ENCODE measurements at places on chromosomes 12 and 14. TPM values are rescaled to one million over a fixed set of nuclear protein-coding genes. Genes with fewer than 3 reads are reported as not detected.

DNA sequence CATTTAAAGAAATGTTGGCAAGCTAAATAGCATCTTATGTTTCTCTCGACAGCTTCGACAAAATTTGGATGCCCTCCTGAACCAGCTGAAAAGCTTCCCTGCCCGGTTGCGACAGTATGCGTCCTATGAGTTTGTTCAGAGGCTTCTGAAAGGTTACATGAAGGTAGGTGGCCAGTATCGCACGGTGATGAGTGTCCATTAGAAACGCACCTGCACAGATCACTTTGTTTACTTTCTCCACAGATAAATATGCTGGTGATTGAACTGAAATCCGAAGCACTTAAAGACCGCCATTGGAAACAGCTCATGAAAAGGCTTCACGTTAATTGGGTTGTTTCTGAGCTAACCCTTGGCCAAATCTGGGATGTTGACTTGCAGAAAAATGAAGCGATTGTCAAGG is 36.5 kb downstream of the DYNC1H1 start:
- H3K4me1 ChIP-seq: no peaks in the 10 kb centered on the region
- no peak overlapping the region for H3K27ac ChIP-seq
- no peaks in the 10 kb centered on the region for H3K27me3 ChIP-seq
- no peak overlapping the region for H3K4me3 ChIP-seq
- peaks cover 3% of the 10 kb centered on the region for H3K36me3 ChIP-seq

A2M gene
- 274 TPM for total RNA-seq

CCND2 gene
- 57.5 TPM for total RNA-seq

DNA sequence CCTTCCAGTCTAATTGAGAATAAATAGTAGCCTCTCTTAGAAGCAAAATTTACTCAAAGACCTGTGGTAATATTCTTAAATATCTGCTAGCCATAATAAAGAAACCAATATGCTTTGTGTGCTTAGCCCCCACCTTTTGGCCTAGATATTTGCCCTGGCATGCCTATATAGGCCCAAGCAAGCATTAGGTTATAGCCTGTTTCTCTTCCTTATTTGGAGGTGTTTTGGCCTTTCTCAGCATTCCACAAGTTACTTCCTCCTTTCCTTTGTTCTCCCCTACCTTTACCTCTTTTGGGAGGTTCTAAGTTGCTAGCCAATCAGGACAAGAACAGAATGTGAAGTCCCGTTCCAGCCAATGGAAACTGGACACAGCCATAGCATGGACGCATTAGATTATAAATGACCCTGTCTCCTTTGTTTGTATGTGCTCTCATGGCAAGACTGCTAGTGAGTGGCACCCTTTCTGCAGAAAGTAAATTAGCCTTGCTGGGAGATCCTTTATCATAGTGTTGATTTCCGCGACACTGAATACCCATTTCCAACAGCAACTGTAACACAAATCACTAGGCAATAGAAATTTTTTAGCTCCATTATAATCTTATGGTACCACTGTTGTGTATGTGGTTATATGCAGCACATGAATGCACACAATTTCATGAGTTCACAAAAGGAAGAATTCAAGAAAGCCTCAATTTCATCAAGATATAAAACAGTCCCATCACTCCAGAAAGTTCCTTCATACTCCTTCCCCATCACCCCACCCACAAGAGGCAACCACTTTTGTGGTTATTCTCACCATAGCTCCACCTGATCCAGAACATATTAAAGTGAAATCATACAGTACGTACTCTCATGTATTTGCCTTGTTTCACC is 37.6 kb downstream of the CEP83 start:
- no peaks in the 10 kb centered on the region for H3K4me1 ChIP-seq
- H3K27me3 ChIP-seq: no peaks in the 10 kb centered on the region
- no peak overlapping the region for H3K27ac ChIP-seq
- no peak overlapping the region for H3K4me3 ChIP-seq
- DNase-seq: no peak

LETMD1 gene
- 64.3 TPM for total RNA-seq

GRCh38 chr12:131596115-131596514 is 114.8 kb upstream of the SFSWAP start:
- DNase-seq: no peak
- H3K4me1 ChIP-seq: no peaks in the 10 kb centered on the region
- no peak overlapping the region for H3K4me3 ChIP-seq
- no peaks in the 10 kb centered on the region for H3K27me3 ChIP-seq

- no peak for DNase-seq
- H3K27me3 ChIP-seq: no peaks in the 10 kb centered on the region
- no peak overlapping the region for H3K27ac ChIP-seq
- peaks cover 35% of the 10 kb centered on the region for H3K4me1 ChIP-seq
Measured at GRCh38 chr12:29611906-29612305, 114.4 kb upstream of the OVCH1 start.

GRCh38 chr12:39606712-39607423 is 12.7 kb downstream of the ABCD2 start:
- peaks cover 4% of the 10 kb centered on the region for H3K4me1 ChIP-seq
- H3K27ac ChIP-seq: no peak overlapping the region
- H3K4me3 ChIP-seq: no peak overlapping the region
- no peak for DNase-seq
- H3K36me3 ChIP-seq: no peaks in the 10 kb centered on the region
- H3K27me3 ChIP-seq: no peaks in the 10 kb centered on the region

DNA sequence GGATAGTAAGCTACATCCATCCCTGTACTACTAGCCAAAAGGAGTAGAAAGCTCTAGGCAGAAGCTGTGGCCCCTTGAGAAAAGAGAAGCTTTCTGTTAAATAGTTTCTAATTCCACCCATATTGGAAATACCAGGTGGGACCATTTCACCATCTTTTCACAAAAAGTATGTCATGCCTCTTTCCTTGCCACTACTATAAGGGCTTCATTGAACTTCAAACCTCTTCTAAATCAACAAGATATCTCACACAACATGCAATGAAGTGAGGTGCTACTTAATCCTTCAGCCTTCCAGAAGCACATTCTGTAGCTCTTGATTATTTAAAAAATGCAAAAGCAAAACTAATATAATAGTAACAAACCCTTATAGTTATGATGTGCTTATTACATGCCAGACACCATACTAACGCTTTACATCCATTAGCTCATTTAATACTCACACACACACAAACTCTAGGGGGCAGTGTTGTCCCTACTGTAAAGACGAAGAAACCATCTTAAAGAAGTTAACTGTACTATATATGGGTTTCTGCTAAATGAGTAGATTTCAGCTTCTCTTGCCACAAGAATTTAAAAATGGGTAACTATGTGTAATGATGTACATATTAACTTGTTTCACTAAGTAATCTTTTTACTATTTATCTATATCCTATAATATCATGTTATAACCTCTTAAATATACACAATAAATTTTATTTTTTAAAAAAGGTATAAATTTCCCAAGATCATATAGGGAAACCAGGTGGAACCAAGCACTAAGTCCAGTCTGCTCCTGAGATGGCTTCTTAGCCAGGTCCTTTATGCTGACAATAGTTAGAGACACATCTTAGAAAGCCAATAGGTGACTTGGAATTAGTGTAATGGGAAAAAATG is 124.4 kb downstream of the RPS29 start:
- H3K4me3 ChIP-seq: no peak overlapping the region
- H3K27ac ChIP-seq: no peak overlapping the region
- no peaks in the 10 kb centered on the region for H3K27me3 ChIP-seq
- no peak for DNase-seq

- no peak for DNase-seq
- H3K27me3 ChIP-seq: no peaks in the 10 kb centered on the region
- H3K4me3 ChIP-seq: no peak overlapping the region
- H3K4me1 ChIP-seq: no peaks in the 10 kb centered on the region
- no peak overlapping the region for H3K27ac ChIP-seq
Measured at GRCh38 chr12:100391856-100392255, 35.0 kb downstream of the SLC17A8 start.

DNA sequence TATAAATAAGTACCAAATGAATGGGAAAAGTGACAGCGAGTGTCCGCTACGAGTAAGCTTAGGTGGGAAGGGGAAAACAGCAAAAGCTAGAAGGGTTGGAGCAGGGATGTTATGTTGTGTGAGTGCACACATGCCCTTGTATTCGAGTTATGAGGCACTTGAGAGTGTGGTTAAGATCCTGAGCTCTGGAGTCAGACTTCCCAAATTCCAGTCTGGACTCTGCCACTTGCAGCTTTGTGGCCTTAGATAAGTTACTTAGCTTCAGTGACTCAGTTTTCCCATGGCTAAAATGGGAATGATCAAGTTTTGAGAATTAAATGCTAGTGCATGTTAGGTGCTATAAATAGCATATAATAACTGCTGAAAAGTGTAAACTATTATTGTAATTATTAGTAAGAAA is 44.9 kb downstream of the KTN1 start:
- no peak overlapping the region for H3K4me3 ChIP-seq
- no peaks in the 10 kb centered on the region for H3K4me1 ChIP-seq
- no peaks in the 10 kb centered on the region for H3K27me3 ChIP-seq
- no peak for DNase-seq
- no peaks in the 10 kb centered on the region for H3K36me3 ChIP-seq

PRKAB1 gene
- 68.3 TPM for total RNA-seq
